Hematopoietic multipotent progenitor cell (in vitro differentiated cells): ENCODE measurements at places on chromosomes 2 and 18. TPM values are rescaled to one million over a fixed set of nuclear protein-coding genes. Genes with fewer than 3 reads are reported as not detected.

Gene MAP2
- total RNA-seq = under 0.01 TPM

Gene MC4R
- total RNA-seq = not detected

Gene CRYGC
- not detected for total RNA-seq

Gene PARD6G
- under 0.01 TPM for total RNA-seq

Gene CNGA3
- not detected for total RNA-seq

Gene SP140
- total RNA-seq = 1.3 TPM

Gene OSR1
- total RNA-seq = under 0.01 TPM

Gene FAM98A
- 3.5 TPM for total RNA-seq

Gene FRZB
- not detected for total RNA-seq

Gene DPP4
- 0.27 TPM for total RNA-seq

Gene ASXL3
- under 0.01 TPM for total RNA-seq

Gene RIT2
- total RNA-seq = not detected

Gene UGT1A3
- not detected for total RNA-seq

Gene TOGARAM2
- 3.5 TPM for total RNA-seq

Gene TMEM169
- total RNA-seq = under 0.01 TPM

Gene CSRNP3
- under 0.01 TPM for total RNA-seq

Gene PIEZO2
- total RNA-seq = 1.3 TPM

Gene GPR39
- total RNA-seq = under 0.01 TPM

Gene SLC11A1
- 3.8 TPM for total RNA-seq

Gene KCTD1
- total RNA-seq = 8.6 TPM

Gene SERPINB11
- not detected for total RNA-seq

Gene CNNM4
- 16.4 TPM for total RNA-seq

Gene IL36B
- total RNA-seq = not detected

Gene ZAP70
- total RNA-seq = 19.1 TPM

Gene ANKRD62
- not detected for total RNA-seq

Gene GTF2A1L
- not detected for total RNA-seq

Gene SP9
- total RNA-seq = not detected

Gene CLIP4
- total RNA-seq = 21.8 TPM

Gene OST4
- 397 TPM for total RNA-seq

Gene ADAM23
- total RNA-seq = under 0.01 TPM

Gene SCN3A
- 1.1 TPM for total RNA-seq

Gene PELI1
- 11.8 TPM for total RNA-seq

Gene DHRS9
- 1.9 TPM for total RNA-seq

Gene FARP2
- 14.3 TPM for total RNA-seq

Gene CHRND
- total RNA-seq = not detected

Gene CARF
- total RNA-seq = 9.2 TPM

Gene DCAF17
- 14.8 TPM for total RNA-seq

Gene MFSD6
- 50.1 TPM for total RNA-seq

Gene KCNK3
- under 0.01 TPM for total RNA-seq

Gene RUFY4
- total RNA-seq = 1.1 TPM
